ENCODE measurements at places on chromosomes 2 and 18.

- DNase-seq: no peak
These were observed 25.5 kb upstream of the DYNC2LI1 start for GRCh38 chr2:43748333-43748732.

DNA sequence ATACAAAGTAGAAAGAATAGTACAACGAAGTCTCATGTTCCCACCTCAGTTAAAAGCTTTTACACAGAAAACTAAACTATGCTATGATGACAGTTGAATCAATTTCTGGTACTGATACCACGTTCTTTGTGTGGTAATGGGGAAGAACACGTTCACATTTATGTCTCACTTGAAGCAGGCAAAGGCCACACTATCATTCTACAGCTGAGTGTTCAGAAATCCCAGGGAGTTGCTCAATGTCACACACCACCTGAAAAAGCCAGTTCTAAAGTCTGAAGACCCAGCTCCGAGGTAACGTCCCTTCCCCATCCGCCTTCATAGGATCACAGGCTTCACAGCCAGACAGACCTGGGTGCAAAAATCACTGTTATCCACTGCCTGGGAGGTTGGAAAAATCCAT, 8.9 kb downstream of the RNF149 start:
- DNase-seq: no peak

DNA sequence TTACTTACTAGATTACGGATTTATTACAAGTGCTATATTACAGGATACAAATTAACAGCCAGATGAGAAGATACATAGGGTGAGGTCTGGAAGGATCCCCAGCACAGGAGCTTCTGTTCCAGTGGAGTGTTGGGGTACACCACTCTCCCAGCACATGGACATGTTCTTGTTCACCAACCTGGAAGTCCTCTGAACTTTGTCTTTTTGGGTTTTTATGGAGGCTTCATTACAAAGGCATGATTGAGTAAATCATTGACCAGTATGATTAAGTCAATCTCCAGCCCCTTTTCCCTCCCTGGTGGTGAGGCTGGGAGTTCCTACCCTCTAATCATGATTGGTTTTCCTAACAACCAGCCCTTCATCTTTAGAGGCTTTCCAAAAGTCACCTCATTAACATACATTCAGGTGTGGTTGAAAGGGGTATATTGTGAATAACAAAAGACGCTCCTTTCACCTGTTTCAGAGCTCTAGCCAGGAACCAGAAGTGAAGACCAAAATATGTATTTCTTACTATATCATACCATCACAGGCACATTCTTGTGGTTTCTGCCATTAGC, 38.3 kb downstream of the APLF start:
- DNase-seq: no peak

- DNase-seq: no peak
These were observed 160.8 kb downstream of the TGIF1 start for GRCh38 chr18:3610813-3611212.

- no peak for DNase-seq
These were observed 18.0 kb downstream of the FBXO41 start for GRCh38 chr2:73266061-73266901.

- DNase-seq: no peak
These were observed 54.5 kb upstream of the ZDBF2 start for GRCh38 chr2:206219957-206220356.

- DNase-seq: no peak
These were observed 90.5 kb upstream of the SPRED2 start for GRCh38 chr2:65522922-65523321.

GRCh38 chr2:136376211-136376610, 258.3 kb upstream of the CXCR4 start:
- no peak for DNase-seq

- no peak for DNase-seq
These were observed 239.3 kb downstream of the FBXO15 start for GRCh38 chr18:73908323-73908722.

GRCh38 chr2:3493615-3494007, 25.7 kb downstream of the ADI1 start:
- peak; percentile 9 for DNase-seq

DNA sequence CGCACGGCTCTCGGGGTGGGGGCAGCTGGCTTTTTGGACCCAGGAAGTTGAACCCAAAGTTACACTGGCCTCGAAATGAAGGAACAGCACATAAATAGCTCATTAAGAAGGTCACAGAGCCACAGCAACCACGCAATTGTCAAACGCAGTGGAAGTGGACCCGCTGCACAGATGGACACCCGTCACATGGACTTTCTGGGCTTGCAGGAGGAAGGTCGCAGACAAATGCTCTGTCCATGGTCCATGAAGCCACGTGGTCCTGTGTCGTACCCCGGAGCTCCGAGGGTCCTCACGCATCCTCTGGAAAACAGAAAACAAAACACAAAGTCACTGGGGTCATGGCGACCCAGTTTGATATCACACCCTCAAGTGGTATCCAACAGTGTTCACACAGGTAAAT, 308.1 kb upstream of the SALL3 start:
- DNase-seq: no peak

- no peak for DNase-seq
These were observed 999.7 kb upstream of the LRRTM1 start for GRCh38 chr2:81304154-81304830.

DNA sequence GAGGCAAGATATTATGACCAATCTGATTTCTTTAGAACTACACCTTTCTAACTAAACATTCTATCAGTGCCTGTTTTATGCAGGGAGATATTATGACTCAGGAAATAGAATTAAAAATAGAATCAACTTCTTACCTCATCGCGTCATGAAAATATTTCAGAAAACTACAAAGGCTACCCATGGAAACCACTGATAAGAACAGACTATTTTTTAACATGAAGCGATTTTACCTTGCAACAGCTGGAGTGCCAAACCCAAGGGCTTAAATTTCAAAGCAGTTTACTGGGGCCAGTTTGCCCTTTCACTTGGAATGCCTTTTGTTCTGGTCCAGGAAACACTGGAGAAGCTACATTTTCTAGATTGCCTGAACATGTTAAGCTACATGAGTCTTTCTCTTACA, 304.8 kb upstream of the CCDC68 start:
- DNase-seq: no peak

GRCh38 chr2:234278556-234279255, 218.2 kb downstream of the ARL4C start:
- no peak for DNase-seq

GRCh38 chr2:145958611-145959010, 1438.7 kb upstream of the ZEB2 start:
- DNase-seq: no peak

DNA sequence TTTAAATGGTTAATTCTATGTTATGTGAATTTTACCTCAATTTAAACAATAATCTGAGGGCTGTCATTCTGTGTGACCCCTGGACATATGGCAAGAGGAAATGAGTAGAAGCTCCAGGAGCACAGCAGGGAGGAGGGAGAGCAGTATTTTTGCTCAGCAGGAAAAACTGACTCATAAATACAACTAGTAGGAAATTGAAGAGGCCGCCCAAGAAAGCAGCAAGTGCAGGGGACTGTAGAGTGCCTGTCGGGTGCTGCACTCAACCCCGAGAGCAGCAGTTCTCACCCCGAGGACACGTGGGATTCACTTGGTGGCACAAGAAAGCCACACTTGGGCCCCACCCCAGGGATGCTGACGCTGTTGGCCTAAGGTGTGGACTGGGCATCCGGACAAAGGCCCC, 60.8 kb downstream of the NPAS2 start:
- no peak for DNase-seq

- no peak for DNase-seq
These were observed 338.4 kb downstream of the ZNF804A start for GRCh38 chr2:184936761-184937160.

DNA sequence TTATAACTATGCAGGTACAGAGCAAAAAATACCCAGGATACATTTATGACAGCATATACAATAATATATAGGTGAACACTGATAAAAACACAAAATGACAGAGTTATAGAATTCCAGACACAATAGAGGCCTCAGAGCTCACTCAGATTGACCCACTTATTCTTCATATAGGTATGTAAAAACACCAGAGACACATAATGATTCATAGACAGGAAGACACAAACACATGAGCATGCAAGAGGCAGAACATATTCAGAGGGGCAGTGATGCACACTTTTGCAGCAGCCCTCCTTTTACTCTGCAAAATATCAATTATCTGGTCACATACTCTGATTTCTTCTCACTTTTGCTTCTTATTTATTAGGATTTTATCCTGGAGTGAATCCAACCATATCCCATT, 633.3 kb upstream of the ACVR2A start:
- DNase-seq: no peak

- no peak for DNase-seq
These were observed 663.7 kb downstream of the PLCL1 start for GRCh38 chr2:198468136-198468535.

DNA sequence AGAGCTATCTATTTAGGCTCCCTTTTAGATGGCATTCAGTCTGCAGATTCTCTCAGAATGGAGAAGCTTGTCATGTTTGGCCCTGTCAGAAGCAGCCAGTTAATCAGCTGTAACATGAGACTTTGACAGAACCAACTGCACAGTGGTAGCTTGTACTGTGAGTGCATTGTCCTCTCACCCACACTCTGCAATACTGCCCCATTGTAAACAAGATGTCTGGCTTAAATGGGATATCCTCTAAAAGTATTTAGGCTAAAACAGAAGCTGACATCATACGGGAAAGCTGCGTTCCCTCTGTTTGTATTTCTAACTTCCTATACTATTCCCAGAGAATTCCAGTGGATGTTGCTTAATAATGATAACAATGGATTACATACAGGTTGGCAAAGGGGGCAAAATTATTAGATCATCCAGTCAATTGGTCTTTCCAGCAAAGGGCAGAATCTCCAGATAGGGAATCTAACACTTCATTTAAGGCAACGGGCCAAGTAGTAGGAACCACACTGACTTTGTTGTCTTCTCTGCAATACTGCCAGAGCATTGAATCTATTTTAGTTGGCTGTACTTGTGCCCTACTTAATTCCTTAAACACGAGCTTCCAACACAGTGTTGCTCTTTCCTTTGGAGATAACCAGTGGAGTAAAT, 15.4 kb upstream of the STAT4 start:
- DNase-seq: no peak

DNA sequence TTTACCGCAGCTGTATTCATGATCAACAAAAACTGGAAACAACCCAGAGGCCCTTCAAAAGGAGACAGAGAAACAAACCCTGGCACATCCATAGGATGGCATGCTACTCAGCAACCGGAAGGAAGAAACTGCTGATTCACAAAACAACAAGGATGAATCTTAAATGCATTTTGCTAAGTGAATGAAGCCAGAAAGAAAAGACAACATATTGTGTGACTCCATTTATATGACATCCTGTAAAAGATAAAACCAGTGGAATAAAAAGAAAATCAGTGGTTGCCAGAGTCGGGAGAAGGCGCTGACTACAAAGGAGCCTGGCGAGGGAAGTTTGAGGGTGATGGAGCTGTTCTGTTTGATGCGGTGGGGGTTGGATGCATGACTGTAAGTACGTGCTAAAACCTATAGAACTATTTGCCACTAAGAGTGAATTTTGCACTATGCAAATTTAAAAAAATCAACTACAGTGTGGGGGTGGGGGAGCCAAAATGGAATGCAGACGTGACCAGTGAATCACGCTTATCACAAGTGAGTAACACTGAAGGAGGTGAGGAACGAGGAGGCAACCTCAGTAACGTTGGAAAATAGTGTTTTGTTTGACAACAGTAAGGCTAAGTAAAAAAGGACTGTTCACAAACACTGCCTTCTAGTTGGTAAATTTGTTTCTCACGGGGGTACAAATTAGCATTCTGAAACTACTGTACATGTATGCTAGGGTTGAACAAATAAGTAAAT, 108.9 kb downstream of the INHBB start:
- DNase-seq: no peak

GRCh38 chr2:168758970-168759820, 43.2 kb upstream of the NOSTRIN start:
- DNase-seq: peak; percentile 54

GRCh38 chr2:232329716-232330067, 48.9 kb upstream of the ALPP start:
- no peak for DNase-seq

GRCh38 chr2:192484903-192485302, 290.2 kb upstream of the TMEFF2 start:
- no peak for DNase-seq
